ENCODE measurements at places on chromosomes 12 and 14.

DNA sequence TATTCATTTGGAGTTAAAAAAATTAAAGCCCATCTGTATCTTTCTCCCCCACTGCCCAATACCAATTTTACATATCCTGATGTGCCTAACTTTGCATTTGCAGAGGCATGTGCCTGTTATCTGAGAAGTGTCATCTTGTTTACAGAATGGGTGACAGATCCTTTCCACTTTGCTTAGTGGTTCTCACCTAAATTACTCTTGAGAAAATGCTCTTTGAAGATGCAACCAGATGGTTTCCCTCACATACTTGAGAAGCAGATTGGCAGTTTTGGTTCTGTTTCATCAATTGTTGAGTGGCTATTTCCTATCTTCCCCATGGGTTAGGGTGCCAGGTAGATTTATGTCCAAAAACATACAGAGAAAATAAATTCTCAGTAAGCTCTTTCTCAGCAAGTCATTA, 1051.4 kb upstream of the ATXN7L3B start:
- DNase-seq = no peak

- no peak for DNase-seq
These were observed 131.0 kb upstream of the SRRM4 start for GRCh38 chr12:118850244-118850825.

- no peak for DNase-seq
These were observed 38.6 kb upstream of the GPR68 start for GRCh38 chr14:91282954-91283645.

- DNase-seq = no peak
These were observed 80.9 kb downstream of the SLC41A2 start for GRCh38 chr12:104877103-104877705.

DNA sequence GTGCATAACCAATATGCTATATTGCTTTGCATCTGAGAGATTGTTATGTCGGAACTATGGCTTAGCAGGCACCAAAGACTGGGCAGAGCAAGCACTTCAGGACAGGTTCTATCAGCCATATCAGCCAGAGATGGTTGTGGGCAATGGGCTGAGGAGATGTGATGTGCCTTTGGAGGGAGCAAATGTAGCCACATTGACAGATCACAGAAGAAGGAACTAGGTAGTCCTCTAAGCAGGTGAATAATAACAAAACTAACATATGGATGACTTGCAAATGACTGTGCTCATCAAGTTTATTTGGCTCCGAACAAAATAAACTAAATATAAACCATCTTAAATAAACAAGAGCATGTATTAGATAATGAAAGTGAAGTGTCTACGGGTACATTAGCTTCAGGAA, 291.7 kb downstream of the RMST start:
- DNase-seq = no peak

DNA sequence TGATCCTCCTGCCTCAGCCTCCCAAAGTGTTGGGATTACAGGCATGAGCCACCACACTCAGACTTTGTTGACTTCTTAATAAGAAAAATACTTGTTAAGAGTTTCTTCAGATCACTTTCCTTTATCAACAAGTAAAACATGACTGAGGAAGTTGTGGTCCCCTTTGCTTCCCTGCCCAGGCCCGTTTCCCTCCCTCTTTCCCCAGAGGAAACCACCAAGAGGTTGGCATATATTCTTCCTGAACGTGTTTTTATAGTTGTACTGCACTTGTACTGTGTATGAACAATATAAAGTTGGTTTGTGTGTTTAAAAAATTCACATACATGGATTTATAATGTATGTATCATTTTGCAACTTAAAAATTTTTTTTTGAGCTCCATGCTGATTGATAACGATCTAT, 28.4 kb downstream of the PTPN11 start:
- no peak for DNase-seq

GRCh38 chr12:124904306-124905098, 9.9 kb downstream of the UBC start:
- DNase-seq = peak; percentile 95

- no peak for DNase-seq
These were observed 98.8 kb downstream of the DICER1 start for GRCh38 chr14:95058491-95058890.

GRCh38 chr14:67432050-67432564, 20.1 kb upstream of the PLEK2 start:
- no peak for DNase-seq

DNA sequence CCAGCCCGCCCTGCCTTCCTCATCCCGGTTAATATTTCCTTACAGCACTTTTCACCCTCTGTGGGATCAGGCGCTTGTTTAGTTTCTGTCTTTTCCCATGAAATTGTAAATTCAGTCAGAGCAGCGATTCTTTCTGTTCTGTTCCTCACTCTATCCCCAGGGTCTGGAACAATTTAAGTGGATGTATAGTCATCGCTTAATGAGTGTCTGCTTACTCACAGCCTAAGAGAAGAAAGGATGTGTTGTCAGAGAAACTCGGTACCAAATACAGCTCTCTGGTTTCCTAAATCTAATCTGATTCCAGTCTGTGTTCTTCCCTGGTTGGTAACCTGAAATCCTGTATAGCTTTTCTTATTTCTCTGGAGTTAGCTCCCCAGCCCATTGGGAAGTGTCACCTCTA, 44.9 kb downstream of the FOS start:
- DNase-seq = no peak

DNA sequence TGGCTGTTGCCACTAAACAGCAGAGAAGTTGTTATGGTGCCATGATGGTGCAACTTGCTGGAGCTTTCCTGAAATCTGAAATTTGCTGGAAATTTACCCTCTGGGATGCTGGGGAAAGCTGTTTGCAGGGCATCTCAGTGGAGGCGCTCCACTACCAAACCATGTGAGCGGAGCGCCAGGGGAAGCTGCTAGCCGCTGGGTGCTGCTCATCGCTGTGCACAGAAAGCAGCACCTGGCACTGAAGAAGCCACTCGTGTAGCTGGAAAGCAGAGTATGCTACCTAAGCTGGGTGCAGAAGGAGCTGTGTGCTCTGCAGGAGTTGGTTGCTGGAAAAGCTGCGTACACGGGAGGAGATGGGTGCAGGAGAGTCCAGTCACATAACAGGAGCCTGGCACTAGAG, 53.0 kb downstream of the MSRB3 start:
- no peak for DNase-seq

GRCh38 chr12:12835378-12836146, 22.4 kb downstream of the DDX47 start:
- no peak for DNase-seq

DNA sequence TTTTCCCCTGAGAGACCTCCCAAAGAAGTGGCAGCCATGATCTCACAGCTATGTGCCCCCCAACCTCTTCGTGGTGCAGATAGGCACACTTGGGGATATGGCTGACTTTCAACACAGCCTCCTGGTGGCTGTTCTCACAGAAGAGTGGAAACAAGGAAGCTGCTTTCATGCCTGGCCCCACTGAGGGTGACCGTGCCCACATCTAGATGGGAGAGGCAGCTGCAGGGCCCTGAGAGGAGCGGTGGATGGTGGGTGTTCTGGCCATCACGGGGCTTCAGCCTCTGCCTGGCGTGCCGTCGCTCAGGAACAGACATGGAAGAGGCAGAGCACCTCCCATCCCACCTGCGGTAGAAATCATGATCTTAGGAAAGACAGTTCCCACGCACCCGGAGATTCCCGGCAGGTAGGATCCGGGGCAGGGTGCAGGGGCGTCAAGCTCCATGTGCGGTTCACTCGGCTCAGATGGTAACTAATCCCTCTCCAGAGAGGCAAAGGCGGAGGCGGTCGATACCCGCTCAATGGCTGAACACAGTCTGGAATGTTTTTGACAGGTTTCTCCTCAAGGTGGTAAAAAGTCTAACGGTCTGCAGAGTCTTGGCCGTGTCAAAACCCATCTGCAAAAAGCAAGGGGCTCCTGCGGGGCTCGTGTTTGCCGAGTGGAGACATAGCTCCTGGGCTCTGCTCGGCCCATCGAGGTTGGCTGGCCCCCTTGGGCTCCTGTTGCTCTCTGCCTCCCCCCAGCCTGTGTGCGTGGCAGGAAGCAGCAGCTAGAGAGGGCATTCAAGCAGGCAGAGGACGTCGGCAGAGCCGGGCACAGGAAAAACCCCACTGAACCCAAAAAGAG, 225.2 kb upstream of the RTL1 start:
- DNase-seq = peak; percentile 75

DNA sequence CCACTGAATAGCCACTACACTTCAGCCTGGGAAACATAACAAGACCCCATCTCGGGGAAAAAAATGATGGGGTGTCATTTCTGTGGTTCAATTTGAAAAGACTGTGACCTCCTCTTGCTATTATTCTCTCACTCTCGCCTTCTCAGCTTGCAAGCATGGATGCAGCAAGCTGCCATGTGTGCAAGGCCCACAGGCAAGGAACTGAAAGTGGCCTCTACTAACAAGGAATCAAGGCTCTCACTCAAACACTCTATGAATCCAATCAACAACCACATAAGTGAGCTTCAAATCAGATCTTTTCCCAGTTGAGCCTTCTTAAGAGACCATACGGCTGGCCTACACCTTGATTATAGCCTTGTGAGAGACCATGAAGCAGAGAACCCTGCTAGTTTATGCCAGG, 17.9 kb upstream of the DHRS7 start:
- no peak for DNase-seq

DNA sequence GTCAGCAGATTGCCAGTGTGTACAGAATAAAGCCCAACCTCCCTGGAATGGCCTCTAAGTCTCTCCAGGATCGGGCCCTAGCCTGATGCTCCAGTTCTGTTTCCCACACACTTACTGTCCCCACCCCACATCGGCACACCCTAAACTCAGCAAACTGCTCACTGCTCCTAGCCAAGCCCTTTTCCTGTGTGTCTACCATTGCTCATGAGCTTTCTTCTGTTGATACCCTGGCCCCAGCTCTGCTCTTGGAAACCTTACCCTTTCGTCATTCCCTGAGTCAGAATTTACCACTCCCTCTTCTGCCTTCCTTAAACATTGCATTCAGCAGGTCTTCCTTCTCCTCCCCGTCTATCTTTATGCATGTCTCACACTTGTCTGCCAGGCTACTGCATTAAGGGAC, 158.9 kb downstream of the TMX1 start:
- peak; percentile 70 for DNase-seq

- no peak for DNase-seq
These were observed 611.2 kb downstream of the RPS29 start for GRCh38 chr14:48974994-48975393.

- no peak for DNase-seq
These were observed 276.1 kb upstream of the LMO3 start for GRCh38 chr12:16881986-16882570.

- DNase-seq = no peak
These were observed at the start of gene NUAK1 for GRCh38 chr12:106138633-106139421. Gene NUAK1 (minus strand): TSS chr12:106138954. CDS start chr12:106138653, 301 bp downstream.

DNA sequence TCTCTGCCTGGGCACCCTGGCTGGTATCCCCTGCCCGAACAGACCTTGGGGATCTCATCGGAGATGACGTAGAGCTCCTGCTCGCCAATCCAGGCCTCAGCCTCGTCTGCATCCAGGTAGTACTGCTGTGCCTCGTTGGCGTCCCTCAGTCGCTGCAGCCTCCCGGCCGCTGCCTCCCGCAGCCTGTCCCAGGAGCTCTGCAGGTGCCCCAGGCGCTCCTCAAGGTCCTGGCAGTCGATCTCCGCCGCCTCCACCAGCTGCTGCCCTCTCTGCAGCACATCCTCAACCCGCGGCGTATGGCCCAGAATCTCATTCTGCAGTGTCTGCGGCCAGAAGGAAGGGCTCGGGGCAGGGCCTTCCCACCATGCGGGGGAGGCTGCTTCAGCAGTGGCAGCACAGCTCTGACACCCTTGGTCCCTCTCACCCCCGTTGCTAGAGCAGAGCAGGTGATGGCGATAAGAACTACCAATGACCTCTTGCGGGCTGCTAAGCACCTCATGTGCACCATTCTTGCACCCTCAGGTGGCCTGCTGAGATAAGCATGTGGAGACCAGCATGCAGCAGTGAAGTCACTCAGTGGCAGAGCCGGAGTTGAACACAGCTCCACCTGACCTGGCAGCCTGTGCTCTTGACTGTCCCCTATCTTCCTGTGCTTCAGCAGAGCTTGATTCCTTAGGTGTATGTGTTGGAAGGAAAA, 71.0 kb downstream of the PLEKHG3 start:
- DNase-seq = no peak

DNA sequence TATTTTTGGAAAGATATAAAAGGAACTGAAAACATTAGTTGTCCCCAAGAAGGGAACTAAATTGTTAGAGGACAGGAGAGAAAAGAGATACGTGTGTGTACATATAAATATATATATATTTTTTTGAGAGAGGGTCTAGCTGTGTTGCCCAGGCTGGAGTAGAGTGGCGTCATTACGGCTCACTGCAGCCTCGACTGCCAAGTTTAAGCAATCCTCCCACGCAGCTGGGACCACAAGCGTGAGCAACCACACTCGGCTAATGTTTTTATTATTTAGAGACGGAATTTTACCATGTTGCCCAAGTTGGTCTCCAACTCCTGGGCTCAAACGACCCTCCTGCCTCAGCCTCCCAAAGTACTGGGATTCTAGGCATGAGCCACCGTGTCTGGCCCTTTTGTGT, 16.2 kb upstream of the NOP2 start:
- DNase-seq = no peak

- DNase-seq = no peak
These were observed 9.3 kb upstream of the TMEM106C start for GRCh38 chr12:47954058-47954457.

DNA sequence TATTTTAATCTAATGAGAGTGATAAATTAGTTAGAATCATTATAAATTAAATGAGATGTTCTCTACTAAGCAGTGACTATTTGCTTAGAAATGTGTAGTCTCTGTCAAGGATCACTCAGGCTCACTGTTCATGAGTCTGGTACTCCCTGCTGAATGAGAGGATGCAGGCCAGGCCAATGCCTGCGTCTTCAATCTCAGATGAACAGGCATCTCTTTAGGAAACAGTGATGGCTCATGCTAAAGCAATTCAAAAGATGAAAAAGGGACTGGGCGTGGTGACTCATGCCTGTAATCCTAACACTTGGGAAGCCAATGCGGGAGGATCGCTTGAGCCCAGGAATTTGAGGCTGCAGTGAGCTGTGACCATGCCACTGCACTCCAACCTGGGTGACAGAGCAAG, 106.8 kb downstream of the ZFC3H1 start:
- DNase-seq = no peak

GRCh38 chr12:27164330-27165040, 79.6 kb upstream of the STK38L start:
- no peak for DNase-seq

- no peak for DNase-seq
These were observed 2.6 kb upstream of the BCL11B start for GRCh38 chr14:99274346-99275221.

GRCh38 chr12:50828121-50828520, 14.6 kb upstream of the TMPRSS12 start:
- no peak for DNase-seq

- no peak for DNase-seq
These were observed 34.6 kb downstream of the P2RX7 start for GRCh38 chr12:121167232-121167820.

- DNase-seq = no peak
These were observed 18.9 kb downstream of the KIF26A start for GRCh38 chr14:104157016-104157928.

DNA sequence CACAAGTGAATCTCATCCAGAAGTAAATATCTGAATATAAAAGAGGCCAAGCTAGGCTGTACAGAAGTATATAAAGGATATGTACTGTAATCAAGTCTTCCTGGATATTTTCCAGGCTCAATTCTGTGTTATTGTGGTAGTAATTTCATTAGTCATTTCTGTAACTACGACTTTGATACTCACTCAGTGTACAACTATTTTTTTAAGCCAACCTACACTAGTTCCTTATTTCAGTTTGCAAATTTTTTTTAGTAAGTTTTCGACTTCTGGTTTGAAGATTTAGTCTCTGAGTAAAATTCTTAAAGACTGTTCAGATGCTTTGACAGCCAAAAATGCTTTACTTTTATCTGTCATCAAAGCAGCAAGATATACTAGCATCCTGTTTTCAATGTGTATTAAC, 130.8 kb downstream of the CAPZA3 start:
- DNase-seq = no peak

All from vagina (tissue), 2 donors.